Activated CD4-positive, alpha-beta T cell treated with anti-CD3 and anti-CD28 coated beads, Interleukin-2, amount 10 ng/mL, durations not matched to agents 7 days and 5 days (primary cell): ENCODE measurements at places on chromosomes 2 and 18. TPM values are rescaled to one million over a fixed set of nuclear protein-coding genes. Genes with fewer than 3 reads are reported as not detected.

GRCh38 chr2:44515416-44515815, 153.7 kb downstream of the CAMKMT start:
- DNase-seq = no peak

DNA sequence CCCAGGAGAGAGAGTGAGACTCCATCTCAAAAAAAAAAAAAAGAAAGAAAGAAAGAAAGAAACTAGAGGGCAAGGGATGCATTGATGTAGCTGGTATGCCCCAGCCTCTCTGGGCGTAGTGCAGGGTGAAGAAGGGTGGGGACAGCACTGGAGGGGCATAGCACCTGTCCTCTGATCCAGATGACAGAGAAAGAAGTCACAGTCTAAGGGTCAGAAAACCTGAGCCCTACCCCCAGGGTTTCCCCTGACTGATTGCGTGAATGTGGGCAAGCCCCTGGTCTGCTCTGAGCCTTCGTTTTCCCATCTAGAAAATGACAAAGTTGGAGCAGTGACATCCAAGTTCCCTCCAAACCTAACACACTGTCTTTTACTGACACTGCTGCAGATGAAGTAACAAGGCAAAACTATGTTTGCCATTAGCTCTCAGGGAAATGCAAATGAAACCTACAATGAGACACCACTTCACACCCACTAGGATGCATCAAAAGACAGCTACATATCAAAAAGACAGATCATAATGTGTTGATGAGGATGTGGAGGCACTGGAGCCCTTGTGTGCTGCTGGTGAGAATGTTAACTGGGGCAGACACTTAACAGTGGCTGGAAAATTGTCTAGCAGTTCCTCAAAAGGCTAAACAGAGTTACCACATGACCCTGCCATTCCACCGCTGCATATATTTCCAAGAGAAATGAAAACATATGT, 19.5 kb upstream of the YWHAQ start:
- no peak for DNase-seq

GRCh38 chr2:199707593-199708185, 143.3 kb downstream of the FTCDNL1 start:
- DNase-seq = no peak

DNA sequence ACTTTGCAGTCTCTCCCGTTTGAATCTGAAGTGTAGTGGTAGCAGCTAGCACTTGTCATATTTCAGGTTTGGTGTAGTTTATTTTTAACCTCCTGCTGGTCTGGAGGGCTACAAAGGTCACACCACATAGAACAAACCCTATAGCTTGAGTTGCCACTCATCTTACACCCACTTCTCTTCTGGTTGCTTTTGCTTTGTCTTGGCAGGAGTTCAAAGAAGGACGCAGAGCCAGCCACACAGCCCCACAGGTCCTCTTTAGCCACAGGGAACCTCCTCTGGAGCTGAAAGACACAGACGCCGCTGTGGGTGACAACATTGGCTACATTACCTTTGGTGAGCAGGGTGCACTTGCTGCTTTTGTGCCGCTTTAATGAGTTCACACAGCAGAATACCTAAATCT, 15.6 kb upstream of the GPBAR1 start:
- DNase-seq = no peak

DNA sequence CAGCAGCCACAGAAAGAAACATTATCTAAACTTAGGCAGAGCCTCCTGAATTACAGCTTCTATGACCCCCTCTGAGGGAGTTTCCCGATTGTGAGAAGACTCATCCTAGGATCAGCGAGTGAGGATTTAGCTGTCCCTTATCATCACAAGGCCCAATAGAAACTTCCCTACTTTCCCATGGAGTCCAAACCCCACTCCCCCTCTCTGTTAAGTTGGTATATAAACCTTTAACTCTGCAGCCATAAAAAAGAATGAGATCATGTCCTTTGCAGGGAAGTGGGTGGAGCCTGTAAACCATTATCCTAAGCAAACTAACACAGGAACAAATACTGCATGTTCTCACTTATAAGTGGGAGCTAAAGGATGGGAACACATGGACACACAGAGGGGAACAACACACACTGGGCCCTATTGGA, 78.8 kb downstream of the MYL12B start:
- no peak for DNase-seq

DNA sequence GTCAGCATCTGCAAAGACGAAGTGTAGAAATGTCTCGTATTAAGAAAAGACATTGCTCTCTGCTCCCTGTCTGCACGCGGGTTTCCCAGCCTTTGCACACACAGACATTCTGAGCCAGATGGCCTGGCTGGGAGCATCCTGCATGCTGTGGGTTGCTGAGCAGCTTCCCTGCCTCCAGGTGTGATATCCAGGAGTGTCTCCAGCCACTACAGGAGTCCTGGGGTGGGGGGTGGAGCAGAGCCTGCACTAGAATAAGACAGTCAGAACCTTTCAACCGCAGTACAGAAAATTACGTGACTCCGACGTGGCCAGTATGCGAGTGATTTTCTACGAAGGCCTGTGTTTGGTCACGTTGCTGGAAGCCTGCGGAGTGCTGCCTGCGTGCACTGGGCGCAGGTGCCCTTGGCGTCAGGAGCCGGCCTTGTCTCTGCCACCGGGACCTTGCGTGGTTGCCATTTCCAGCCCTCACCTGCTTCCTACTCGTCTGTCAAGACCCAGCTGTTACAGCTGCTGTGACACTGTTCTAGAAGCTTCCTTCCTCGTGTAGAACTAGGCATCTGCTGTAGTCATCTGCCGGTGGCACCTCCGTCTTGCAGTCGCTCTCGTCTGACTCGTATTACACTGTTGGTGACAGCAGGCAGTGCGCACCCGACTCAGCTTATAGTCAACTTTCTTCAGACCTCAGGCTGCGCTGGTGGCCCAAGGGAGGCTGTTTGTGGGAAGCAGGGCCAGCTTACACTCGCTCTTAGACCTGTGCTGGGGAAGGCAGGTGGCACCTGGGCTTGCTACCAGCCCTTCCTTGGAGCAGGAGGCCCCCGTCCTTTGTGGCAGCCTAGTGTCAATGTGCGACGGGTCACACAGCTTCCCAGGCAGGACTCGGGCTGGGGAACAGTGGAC, 11.2 kb downstream of the CTDP1 start:
- DNase-seq = no peak

- DNase-seq = no peak
Measured at GRCh38 chr2:161265874-161266273, 42.4 kb upstream of the PSMD14 start.

GRCh38 chr18:23650968-23651927, 11.5 kb downstream of the ANKRD29 start:
- no peak for DNase-seq

- DNase-seq = no peak
Measured at GRCh38 chr18:54739476-54739875, 88.8 kb upstream of the RAB27B start.

DNA sequence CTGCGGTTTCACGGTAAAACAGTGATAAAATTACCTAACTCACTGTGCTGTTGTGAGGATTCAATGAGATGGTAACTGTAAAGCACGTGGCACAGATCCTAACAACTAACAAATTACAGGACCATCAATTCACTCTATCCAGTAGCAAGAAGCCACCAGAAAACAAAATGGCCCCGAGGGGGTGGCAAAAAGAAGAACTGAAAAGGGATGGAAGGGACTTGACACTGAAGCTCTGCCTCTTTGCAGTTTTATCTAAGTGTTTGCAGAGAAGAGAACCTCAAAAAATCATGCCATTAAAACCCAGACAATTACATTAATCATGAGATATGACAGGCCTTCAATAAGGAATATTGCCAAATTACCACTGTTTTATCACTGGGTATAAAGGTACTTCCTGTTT, 46.7 kb downstream of the IRS1 start:
- DNase-seq = no peak

GRCh38 chr2:194383401-194383800, 1273.6 kb upstream of the SLC39A10 start:
- DNase-seq = no peak

DNA sequence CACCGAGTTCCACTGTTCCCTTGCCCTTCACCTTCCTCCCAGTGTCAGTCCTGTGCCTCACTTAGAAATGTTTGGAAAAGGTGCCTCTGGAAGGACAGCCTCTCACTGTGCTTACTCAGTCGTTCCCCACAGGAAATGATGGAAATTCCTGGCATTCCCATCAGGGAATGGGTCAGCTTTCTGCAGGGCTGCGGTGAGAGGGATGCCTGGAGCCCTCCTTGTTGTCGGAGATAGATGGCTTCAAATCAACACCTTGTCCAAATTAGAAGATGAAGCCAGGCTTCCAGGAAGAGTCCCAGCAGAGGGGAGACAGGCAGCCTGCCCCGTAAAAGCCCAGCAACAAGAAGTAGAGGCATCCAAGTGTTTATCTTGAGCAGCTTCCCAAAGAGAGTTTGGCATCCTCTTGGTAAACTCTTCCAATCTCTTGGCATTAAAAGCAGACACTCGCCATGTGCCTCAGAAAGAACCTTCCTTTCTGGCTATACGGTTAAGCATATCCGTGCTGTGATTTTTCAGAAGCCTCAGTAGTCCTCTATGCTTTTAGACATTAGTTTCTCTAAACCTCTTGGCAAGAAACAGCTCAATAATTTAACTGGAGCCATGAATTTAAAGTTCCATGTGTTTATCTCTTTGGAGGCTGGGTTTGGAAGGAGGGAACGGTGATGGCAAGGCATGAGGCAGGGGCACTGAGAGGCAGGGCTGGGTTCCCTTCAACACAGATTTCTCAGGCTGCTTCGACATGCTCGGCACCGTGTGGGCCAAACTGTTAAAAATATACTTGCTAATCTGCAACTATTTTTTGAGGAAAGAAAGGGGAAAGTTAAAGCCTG, 25.1 kb downstream of the COLEC12 start:
- no peak for DNase-seq

- no peak for DNase-seq
Measured at GRCh38 chr2:27690052-27690451, 26.4 kb downstream of the SLC4A1AP start.

GRCh38 chr2:171342067-171342413, 91.8 kb downstream of the METTL8 start:
- no peak for DNase-seq

DNA sequence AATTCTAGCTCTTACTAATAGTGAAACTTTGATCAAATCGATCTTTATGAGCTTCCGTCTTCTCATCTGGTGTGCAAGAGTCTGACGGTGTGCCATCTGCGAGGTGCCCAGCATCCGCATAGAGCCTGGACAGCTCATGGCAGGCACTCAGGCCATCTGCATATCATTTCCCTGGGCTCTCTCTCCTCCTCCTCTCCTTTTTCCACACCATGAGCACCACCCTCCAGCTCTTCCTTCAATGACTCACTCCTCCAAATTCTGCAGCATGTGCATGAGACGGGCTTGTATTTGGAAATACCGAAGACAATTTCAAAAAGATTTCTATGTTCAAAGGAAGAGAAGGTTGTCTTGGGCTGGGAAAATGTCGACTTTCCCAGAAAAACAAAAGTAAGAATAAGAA, 161.1 kb downstream of the CCBE1 start:
- no peak for DNase-seq

GRCh38 chr2:177275040-177275742, 10.7 kb upstream of the NFE2L2 start:
- DNase-seq = no peak

DNA sequence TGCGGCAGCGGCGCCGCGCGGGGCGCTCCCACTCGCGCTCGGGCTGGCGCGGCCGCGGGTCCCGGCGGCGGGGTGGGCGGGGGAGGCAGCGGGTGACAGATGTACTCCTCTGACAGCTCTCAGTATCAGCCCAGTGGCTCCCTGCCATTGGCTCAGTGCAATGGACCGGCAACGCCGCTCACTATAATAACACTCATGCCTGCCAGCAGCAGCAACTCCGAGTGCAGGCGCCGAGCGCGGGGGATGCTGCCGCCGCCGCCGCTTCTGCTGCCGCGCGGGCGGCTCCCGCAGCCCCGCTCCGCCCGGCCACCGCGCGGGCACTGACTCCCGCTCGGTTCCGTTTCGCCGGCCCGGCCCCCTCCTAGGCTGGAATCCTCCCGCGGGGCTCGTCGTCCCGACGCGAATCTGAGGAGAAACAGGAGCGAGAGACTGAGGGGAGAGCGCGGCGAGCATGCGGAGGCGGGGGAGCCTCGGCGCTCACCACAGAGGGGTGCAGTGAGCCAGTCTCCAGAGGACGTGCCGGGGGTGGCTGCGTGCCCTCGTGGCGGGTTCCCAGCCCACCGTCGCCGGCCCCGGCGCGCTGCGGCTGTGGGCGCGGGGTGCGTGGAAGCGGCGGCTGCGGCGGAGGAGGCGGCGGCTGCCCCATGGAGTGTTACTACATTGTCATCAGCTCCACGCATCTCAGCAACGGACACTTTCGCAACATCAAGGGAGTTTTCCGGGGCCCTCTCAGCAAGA, at the start of gene ZNF804A:
ZNF804A (plus strand) TSS at position 214 of the 738 bp plus-strand sequence; CDS start at position 645, 431 bp downstream.
- DNase-seq = no peak

DNA sequence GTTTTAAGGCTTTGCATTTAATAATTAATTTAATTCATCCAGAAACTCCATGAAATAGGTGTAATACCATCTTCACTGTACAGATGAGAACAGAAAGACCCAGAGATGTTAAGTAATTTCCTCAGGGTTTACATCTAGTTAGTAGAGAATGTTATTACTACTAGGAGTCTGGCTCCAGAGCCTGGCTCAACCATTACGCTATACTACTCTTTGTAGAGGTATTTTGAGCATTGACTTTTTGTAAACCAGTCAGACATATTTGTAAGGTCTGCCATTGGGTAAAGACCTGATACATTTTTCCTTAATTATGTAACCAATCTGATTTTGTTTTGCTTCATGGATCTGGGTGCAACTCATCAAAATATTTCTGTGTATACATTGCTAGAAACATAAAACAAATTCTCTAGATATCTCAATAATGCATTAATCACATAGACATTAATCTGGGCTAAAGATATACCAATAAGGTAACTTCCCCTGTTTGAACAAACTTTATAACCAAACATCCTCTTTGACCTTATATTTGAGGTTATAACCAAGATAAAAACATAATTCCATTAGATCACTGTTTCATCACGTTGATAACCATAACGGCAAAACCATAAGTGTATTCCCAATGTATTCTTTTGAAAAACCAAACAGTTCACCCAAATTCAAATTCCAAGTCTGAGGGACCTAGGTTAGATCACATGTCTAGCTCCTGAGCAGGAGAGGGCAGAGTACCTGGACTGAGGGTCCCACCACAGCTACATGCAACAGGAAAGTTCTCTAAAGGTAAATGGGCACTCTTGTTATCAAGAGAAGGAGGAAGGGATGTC, 135.0 kb downstream of the IKZF2 start:
- no peak for DNase-seq

The FNDC4 gene
- not detected for total RNA-seq

The SLC66A2 gene
- total RNA-seq = 28.3 TPM

The IL1A gene
- 0.21 TPM for total RNA-seq

The REG3A gene
- not detected for total RNA-seq

The MOCOS gene
- 0.17 TPM for total RNA-seq

The TCF23 gene
- total RNA-seq = not detected

The ACMSD gene
- not detected for total RNA-seq

The ZNF512 gene
- 51.5 TPM for total RNA-seq

The KIF5C gene
- total RNA-seq = 6.0 TPM

The AMER3 gene
- total RNA-seq = not detected

The GRB14 gene
- total RNA-seq = not detected

The TNFAIP6 gene
- not detected for total RNA-seq

The SSB gene
- total RNA-seq = 87.4 TPM
